ENCODE measurements at places on chromosomes 7 and 10.

DNA sequence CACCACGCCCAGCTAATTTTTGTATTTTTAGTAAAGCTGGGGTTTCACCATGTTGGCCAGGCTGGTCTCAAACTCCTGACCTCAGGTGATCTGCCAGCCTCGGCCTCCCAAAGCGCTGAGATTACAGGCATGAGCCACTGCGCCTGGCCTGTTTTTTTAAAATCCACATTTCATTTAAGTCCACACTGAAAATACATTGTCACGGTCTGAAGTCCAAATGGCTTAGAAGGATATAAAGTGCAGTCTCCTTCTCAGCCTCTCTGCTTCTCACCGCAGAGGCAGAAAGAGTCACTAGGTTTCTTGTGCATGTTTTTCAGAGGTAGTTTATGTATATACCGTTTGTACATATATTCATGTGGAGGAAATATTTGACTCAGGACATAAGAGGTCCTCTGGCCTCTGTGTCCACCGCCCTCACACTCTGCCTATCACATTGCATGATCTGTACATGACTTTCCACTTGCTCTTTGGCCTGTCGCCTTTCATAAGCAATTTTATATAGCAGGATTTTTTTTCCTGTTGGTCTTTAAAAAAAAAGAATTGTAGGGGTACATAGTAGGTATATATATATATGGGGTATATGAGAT lies 42.9 kb downstream of the BLNK start:
- no peak for DNase-seq

GRCh38 chr10:1213252-1214070 lies 157.3 kb downstream of the WDR37 start:
- DNase-seq: no peak

DNA sequence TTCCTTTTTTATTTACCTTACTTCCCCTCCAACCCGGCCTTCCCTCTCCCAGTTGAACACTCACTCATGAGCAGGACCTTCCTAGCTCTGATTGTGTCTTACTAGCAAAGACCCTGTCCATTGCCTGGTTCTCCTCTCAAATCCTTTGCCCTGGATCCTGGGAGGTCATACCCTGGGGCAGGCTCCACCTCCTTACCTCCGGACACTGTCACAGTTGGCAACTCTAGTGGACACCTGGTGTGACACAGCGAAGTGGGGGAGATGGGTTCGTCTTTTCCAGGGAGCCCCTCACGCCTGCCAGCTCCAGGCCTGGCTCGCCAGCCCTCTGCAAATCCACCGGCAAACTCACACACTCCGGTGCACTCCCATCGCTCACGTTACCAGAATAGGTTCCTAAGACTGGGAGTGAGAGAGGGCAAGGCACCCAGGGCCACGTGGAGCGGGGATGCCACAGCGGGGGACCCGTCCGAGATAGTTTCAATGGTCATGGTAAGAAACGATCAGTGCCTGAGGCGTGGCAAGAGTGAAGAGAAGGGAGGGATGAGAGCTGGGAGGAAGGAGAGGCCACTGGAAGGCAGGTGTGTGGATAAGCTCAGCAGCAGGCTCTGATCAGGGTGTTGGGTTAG lies 30.9 kb upstream of the TMEM72 start:
- no peak for DNase-seq

- DNase-seq: no peak
Observed at GRCh38 chr7:139117599-139118233, 8.2 kb upstream of the ZC3HAV1 start.

DNA sequence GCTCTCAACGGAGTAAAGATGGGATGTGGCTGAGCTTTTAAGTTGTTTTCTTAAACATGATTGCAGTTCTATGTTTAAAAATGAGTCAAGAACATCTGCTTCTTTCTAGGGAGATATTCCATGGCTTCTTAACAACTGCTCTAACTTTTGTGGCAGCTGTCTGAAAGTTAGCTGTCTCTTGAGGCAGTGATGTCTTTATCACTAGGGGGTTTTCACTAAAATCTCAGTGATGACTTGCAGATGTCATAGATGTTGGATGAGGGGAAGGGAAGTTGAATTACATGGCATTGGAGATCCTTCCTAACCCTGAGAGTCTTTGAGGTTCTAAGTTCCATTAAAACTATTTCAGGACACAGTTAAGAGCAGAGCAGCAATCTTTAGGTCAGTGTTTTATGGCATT lies 43.5 kb downstream of the PRKG1 start:
- DNase-seq: no peak

GRCh38 chr7:70779321-70779720 lies 352.6 kb upstream of the GALNT17 start:
- no peak for DNase-seq

DNA sequence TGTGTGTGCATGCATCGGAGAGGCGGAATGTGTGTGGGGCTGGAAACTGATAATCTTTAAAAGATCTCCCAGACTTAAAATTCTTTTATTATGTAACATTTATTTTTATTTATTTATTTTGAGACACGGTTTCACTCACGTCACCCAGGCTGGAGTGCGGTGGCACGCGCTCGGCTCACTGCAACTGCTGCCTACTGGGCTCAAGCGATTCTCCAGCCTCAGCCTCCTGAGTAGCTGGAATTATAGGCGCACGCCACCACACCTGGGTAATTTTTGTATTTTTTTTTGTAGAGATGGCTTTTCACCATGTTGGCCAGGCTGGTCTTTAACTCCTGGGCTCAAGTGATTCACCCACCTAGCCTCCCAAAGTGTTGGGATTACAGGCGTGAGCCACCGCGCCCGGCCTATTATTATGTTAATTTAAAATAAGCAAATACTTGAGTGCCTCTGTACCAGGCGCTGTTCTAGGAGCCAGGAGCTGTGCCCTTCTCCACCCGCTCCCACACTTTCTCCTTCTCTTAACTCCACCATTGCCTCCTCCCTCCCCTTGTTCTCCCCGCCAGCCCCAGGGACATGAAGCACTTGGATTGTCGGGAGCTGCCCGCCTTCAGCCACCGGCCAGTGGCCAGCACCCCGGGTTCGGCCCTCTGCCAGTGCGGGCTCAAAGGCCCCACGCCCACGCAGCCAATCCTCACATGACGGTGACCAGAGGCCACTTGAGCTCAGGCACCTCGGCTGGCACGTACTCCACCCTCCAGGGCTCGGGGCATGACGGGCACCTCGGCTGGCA lies 163.6 kb downstream of the DNAJB6 start:
- peak; percentile 15 for DNase-seq

DNA sequence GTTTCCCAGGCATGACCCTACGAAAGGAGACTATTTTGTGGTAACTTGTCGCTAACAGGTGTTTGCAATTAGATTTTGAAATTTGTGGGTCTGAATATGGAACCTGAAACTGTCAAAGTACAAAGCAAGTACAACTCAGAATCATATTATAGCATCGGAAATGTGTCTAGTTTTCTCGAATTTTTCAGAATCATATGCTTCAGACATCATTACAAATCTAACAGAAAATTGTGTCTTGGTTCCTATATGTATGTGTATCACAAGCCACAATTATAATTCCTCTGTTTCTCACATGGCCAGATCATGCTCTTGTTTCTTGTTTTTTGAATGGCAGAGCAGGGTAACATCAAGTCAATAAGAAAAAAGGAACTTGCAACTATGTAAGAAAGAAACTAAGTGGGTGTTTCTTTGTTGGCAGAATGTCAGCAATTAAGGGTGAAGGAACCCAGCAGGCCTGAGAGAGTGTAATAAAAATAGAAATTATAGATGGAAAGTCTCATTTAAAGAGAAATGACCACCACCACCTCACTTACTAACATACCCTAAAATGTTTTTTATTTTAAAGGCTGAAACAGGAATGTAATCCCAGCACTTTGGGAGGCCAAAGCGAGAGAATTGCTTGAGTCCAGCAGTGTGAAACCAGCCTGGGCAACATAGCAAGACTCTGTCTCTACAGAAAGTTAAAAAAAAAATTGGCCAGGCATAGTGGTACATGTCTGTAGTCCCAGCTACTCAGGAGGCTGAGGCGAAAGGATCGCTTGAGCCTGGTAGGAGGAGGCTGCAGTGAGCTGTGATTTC lies 51.3 kb downstream of the PRTFDC1 start:
- no peak for DNase-seq

- DNase-seq: no peak
Observed at GRCh38 chr10:92419740-92420545, 129.0 kb downstream of the MARCHF5 start.

- DNase-seq: no peak
Observed at GRCh38 chr10:132516771-132517725, 20.5 kb upstream of the INPP5A start.

GRCh38 chr10:74114041-74114448 lies 36.6 kb downstream of the AP3M1 start:
- no peak for DNase-seq

GRCh38 chr10:78162853-78163252 lies 129.2 kb downstream of the RPS24 start:
- no peak for DNase-seq

DNA sequence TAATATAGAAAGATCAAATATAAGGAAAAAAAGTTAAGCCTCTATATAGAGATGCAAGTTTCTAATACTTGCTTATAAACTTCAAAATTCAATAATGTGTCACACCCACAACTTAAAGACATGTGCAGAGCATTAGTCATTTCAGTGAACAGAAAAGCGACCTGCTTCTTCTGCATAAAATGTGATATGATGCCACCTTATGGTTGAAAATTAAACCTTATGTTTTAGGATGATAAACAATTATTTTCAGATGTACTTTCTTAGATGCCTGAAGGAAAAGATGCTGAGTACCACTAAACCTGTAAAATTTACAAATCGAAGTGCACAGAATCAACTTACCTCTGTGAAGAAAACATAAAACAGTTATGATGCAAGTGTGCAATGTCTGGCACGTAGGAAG lies 96.0 kb downstream of the MTERF1 start:
- no peak for DNase-seq

- no peak for DNase-seq
Observed at GRCh38 chr10:1774796-1775195, 37.5 kb upstream of the ADARB2 start.

GRCh38 chr10:123563581-123563855 lies 102.6 kb upstream of the GPR26 start:
- DNase-seq: no peak

DNA sequence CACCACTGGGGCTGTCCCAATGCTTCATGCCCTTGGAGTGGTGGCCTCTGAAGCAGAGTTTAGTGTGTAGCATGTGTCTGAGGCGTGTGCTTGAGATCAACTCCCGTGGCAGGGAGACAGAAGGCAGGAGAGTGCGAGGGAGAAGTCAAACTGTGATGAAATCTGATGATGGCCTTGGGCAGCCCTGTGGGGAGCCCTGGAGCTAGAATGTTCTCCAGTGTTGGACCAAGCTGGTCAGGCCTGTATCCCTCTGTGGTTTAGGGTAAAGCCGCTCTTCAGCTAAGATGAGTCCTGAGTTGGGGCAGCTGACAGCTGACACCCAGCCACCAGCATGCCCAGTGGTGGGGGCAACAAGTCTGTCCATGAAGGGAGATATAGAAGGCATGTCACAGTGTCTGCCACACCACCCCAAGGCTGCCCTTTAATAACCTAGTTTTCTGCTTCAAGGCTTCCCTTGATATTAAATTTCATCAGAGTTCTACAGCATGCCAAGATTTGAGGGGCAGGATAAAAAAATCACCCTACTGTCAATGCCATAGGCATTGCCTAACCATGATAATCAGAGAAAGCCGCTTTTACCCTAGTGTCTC lies 170.5 kb upstream of the SVIL start:
- DNase-seq: no peak

DNA sequence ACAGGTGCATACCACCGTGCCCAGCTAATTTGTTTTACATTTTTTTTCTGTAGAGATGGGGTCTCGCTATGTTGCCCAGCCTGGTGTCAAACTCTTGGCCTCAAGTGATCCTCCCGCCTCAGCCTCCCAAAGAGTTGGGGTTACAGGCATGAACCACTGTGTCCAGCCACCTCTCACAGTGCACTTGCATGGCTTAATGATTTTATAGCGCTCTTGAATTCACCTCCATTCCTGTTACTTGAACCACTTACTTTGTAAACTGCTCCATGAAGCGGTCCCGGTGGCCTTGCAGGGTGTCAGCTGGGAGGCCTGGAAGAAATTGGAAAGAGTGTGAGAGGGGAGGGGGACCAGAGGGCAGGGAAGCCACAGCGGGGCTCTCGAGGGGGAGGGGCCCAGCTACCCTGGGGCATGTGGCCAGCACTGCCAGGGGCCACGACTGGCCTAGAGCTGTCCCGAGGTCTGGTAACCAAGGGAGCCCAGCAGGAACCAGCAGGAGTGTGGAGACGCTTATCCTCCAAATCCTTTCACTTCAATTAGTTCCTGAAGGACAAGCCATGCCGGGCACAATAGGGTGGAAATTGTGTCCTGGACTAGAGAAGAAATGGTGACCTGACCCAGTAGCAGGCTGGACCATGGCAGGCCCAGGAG lies 76.0 kb downstream of the SPDYE5 start:
- DNase-seq: no peak

DNA sequence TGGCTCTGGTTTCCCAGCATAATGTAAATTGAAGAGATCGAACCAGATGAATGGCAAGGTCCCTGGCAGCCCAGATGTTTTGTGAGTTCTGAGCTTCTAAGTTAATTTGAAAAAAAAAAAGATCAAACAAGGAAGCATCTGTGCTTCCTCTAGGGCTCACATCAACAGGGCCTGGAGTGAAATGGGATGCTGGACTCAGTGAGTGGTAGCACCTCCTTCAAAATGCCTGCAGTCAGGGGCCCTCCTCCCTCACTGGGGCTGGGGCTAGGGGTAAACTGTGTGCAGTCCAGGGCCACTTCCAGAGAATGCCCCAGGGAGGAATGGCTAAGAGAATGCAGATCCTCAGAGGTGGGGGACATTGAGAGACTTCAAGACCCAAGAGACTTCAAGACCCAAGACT lies 6.0 kb upstream of the CUEDC2 start:
- DNase-seq: no peak

DNA sequence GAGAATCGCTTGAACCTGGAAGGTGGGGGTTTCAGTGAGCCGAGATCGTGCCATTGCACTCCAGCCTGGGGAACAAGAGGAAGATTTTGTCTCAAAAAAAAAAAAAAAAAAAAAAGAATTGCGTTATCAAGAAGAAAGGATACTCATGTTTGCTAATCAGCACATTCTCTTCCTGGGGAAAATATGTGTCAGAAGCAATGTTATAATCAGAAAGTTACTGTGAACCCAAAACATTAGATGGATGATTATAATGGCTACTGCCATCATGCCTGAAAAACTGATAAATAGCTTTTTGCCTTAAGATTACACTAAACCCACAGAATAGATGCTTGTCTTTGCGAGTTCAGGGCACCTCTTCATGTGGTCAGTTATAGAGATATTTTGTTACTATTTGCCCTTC lies 24.3 kb upstream of the GNAI1 start:
- no peak for DNase-seq

GRCh38 chr10:3685384-3685783 lies 99.6 kb downstream of the KLF6 start:
- DNase-seq: no peak

- no peak for DNase-seq
Observed at GRCh38 chr7:77649716-77650349, 46.4 kb upstream of the RSBN1L start.

- no peak for DNase-seq
Observed at GRCh38 chr10:31011665-31012022, 20.0 kb downstream of the ZNF438 start.

DNA sequence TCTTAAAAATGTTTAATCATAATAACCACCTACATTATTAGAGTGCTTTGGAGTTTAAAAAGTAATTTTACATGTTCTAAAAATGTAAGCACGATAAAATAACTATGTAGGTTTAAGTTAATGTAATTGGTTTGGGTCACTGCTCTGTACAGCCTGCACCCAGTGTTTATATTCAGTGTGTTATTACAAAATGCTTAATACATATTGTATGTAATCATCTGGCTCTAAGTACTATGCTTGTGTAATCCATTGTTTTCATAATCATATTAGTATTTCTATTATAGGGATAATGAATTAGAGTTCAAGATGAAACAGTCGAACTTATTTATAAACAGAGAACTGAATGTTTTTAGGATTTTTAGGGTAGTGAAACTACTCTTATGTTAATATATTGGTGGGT lies 13.1 kb downstream of the RPA3 start:
- no peak for DNase-seq
